Endothelial cell (in vitro differentiated cells): ENCODE measurements at places on chromosomes 13 and 19.
A peak's percentile ranks its signal among the peaks of the same experiment; 100 is the strongest.

- H3K36me3 ChIP-seq, result peaks cover 8% of the 10 kb centered on the region
- H3K27ac ChIP-seq, result no peak overlapping the region
- no peaks in the 10 kb centered on the region for H3K4me1 ChIP-seq
- H3K4me3 ChIP-seq, result no peak overlapping the region
- H3K27me3 ChIP-seq, result peaks cover 3% of the 10 kb centered on the region
These were observed 22.9 kb downstream of the NLRP12 start for GRCh38 chr19:53801257-53801656.

GRCh38 chr13:28586439-28587173, 72.3 kb upstream of the POMP start:
- peaks cover 30% of the 10 kb centered on the region for H3K4me1 ChIP-seq
- no peak for DNase-seq
- H3K27ac ChIP-seq, result peak overlapping the region; percentile 26

- no peaks in the 10 kb centered on the region for H3K36me3 ChIP-seq
- no peak overlapping the region for H3K27ac ChIP-seq
- peaks cover 2% of the 10 kb centered on the region for H3K27me3 ChIP-seq
- H3K4me1 ChIP-seq, result no peaks in the 10 kb centered on the region
- peak; percentile 59 for DNase-seq
These were observed 11.4 kb upstream of the IGFL1 start for GRCh38 chr19:46218160-46218559.

DNA sequence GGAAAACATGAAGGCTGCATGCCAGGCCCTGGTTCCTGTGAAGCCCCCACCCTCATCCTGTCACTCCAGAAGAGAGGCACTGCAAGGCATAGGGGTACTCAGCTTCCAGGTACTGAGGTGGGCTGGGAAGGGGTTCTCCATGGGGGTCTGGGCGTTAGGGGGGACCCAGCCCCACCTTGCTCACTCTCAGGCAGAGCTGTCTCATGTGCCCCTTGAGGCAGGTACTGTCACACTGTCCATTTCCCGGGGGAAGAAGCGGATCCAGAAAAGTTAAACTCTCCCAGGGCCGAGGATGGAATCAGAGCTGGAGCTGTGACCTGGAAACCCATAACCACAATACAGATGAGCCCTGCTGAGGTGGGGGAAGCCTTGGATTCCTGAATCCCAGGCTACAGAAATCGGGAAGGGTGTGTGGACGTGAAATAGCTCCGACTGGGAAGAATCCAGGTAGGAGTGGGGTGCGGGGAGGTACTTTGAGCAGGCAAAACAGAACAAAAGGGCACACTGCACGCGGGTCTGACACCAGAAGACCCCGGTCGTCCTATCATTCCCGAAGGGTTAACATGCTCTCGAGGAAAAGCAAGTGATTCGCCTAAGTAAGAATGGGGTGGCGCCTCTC, 540 bp upstream of the USE1 start:
- H3K36me3 ChIP-seq, result peaks cover 27% of the 10 kb centered on the region
- H3K27ac ChIP-seq, result peak overlapping the region; percentile 95
- peaks cover 6% of the 10 kb centered on the region for H3K4me1 ChIP-seq
- H3K27me3 ChIP-seq, result peaks cover 9% of the 10 kb centered on the region
- DNase-seq, result no peak

DNA sequence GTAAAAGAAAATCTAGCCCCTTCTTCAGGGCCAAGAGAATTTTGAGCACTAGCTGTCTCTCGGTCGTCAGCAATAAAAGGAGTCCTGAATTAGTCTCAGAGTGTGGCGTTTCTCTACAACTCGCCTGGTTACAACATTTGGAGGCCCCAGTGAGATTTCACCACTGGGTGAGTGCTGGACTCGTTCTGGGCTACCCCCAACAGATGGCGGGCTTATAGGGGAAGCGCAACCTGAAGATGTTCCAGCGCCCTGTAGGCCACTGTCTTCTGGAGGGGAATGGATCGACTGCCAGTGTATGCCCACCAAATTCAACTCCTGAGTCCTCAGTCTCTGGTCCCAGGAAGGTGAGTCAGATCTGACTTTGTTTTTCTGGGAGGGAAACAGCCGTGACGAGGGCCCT, 11.7 kb upstream of the ZNF181 start:
- H3K36me3 ChIP-seq, result no peaks in the 10 kb centered on the region
- DNase-seq, result no peak
- H3K27ac ChIP-seq, result no peak overlapping the region
- H3K27me3 ChIP-seq, result peaks cover 4% of the 10 kb centered on the region
- H3K4me3 ChIP-seq, result no peak overlapping the region
- peaks cover under 1% of the 10 kb centered on the region for H3K4me1 ChIP-seq
